Trophoblast cell (in vitro differentiated cells and primary cell): ENCODE measurements at places on chromosomes 3 and 15.

DNA sequence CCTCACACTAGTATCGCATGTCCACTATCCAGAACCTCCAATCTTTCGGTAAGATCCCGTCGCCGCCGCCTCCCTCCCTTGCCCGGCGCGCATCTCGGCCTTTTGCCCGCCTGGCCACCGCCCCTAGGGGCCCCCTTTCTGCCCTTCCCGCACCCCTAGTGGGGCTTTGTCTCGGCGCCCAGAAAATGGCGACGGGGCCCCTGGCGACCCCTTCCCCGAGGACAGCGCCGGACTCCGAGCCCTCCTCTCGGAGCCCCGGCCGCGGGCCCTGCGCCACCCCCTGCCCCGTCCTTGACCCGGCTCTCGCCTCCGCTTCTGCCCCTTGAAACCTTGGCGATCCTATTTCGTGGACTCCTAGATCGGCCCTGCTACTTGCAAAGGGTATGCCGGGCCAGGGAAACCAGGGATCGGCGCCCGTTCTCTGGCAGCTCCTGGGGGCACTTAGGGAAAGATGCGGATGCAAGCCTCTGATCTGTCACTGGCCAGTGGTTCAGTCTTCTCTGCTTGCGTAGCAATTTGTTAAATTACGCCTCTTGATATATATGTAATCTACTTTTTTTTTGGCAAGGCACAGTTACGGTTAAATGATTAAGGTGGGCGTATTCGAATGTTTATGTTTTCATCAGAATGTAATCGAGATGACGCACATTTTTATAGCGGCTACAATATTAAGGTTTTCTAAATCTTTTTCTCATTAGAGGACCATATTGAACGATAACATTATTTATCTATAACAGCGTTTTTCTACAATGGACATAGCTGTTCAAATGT, 603 bp downstream of the EIF1B start:
- DNase-seq: peak; percentile 45

GRCh38 chr15:41333026-41333562, 413 bp downstream of the NUSAP1 start:
- DNase-seq: no peak

DNA sequence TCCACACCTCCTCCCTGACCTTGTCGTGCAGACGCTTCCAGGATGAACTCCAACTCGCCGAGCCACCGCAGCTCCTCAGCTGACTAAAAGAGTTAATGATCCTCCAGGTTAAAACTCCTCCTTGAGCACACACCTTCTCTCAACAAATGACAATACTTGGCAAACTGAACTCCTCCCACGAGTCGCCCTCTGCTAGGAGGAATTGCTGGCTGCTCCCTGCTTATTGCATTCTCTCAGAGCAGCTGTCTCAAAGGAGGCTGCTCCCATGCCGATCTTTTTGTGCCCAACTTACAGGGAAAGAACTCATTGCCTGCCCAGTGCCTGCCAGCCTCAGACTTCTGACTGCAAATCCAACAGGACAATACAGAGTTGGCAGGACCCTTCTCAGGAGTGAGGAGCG, at the start of gene ATP13A4:
Gene ATP13A4, minus strand, starts transcription at position 85 of the 400 bp plus-strand sequence. CDS start 96 bp downstream, outside the sequence.
- no peak for DNase-seq

GRCh38 chr3:107394502-107394901, 17.3 kb downstream of the CCDC54 start:
- peak; percentile 26 for DNase-seq

- peak; percentile 68 for DNase-seq
Observed at GRCh38 chr15:90889313-90889730, 5.0 kb downstream of the FES start.

- DNase-seq: peak; percentile 87
Observed at GRCh38 chr3:55190331-55190730, 262.5 kb upstream of the LRTM1 start.

GRCh38 chr15:94256511-94256910, 25.1 kb downstream of the MCTP2 start:
- DNase-seq: no peak
